GM03348 (cell line): ENCODE measurements at places on chromosomes 2 and 18.

GRCh38 chr18:79707239-79707638 lies 27.6 kb downstream of the CTDP1 start:
- DNase-seq, result no peak

DNA sequence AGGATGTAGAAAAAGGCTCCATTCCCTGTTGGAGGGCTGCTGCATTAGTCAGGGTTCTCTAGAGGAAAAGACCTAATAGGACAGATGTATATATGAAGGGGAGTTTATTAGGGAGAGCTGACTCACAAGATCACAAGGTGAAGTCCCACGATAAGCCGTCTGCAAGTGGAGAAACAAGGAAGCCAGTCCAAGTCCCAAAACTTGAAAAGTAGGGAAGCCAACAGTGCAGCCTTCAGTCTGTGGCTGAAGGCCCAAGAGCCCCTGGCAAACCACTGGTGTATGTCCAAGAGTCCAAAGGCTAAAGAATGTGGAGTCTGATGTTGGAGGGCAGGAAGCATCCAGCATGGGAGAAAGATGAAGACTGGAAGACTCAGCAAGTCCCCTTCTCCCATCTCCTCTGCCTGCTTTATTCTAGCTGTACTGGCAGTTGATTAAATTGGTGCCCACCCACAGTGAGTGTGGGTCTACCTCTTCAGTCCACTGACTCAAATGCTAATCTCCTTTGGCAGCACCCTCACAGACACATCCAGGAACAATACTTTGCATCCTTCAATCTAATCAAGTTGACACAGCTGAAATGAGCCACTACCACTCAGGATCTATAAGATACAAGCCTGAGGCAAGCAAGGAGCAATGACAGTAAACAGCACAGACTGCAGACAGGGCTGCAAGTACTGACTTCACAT lies 30.0 kb upstream of the ATG16L1 start:
- DNase-seq, result no peak

- no peak for DNase-seq
These were observed 342.7 kb upstream of the REG3G start for GRCh38 chr2:78682781-78683180.

DNA sequence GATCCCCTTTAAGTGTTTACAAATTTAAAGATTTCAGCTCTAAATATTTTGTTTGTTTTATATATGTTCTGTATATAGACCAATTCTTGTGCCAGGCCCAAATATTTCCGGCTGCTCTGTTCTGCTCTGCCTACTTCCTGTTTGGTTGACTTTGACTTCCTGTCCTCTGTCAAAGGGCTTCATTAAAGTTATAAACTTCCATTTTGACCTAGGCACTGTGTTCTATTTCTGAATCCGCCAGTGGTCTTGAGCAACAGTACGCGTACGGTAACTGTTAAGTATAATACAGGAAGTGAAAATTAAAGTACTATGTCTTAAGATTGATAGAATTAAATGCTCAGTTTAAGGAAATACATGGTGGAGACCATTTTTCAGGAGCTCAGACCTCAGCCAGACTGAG lies 13.5 kb upstream of the REL start:
- DNase-seq, result no peak

- DNase-seq, result no peak
These were observed 370.8 kb downstream of the LNPK start for GRCh38 chr2:175631245-175631623.

DNA sequence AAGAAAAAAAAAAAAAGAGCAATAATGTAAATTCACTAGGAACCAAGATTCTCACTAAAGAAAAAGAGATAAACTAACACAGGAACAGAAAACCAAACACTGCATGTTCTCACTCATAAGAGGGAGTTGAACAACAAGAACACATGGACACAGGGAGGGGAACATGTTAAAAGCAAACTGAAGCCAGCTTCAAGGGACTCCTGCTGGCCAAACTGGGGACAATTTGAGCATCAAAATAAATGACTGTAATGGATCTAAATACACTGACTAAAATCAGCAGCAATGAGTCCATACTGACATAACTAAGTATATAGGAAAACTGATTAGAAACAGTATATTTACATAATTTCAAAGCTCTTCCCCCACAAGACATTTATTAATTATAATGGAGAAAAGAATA lies 73.0 kb downstream of the FARSB start:
- DNase-seq, result no peak

GRCh38 chr2:142010477-142011270 lies 120.1 kb downstream of the LRP1B start:
- no peak for DNase-seq

DNA sequence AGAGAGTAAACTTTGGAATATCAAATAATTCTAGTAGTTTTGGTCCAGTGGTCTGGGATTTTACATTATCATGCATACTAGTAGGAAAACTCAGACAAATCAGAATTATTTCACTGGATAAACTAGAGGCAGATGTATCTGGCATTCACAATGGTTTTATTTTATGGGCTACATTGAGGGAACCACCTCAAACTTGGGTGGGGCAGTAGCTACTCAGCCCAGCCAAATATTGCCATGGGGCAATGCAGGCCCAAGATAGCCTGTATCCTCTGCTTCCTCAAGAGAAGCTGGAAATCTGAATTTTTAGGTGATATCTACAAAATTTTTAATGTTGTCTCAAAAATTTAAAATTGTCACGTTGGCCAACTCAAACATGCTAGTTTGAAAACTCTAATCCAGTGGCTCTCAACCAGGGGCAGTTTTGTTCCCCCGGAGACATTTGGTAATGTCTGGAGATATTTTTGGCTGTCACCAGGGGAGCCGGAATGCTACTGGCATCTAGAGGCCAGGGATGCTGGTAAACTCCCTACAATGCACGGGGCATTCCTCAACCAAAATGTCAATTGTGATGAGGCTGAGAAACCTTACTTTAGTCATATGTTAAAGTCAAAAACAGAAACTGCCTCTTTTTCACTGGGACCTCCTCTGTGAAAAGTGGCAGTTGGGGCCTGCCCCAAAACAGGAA lies 172.8 kb upstream of the SPRED2 start:
- no peak for DNase-seq

GRCh38 chr2:166653185-166653813 lies 159.2 kb upstream of the SCN7A start:
- DNase-seq, result no peak

DNA sequence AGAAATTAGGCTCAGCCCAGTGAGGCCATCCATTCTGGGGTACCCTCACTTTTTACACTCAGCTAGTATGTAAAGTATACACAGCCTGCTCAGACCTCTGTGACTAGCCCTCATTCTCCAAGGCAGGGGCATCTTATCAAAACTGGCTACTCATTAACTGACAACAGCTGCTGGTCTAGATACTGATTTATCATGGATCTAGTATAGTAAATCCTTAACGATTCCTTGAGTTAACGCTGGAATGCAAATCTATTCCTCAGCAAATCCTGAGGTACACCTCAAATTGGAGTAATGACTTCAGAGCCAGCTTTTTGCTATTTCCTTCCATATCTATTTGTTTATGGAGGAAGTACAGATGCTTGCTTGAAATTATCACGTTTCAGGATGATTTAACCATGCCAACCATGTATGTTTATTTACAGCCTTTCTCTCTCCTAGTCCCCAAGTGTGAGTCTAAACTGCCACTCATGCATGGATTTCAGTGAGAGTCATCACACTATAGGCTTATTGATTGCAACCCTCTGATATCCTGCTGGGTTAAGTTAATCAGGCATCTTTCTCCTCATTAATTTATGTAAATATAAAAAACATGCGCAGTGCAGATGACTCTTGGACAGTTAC lies 70.2 kb upstream of the DOK6 start:
- no peak for DNase-seq

GRCh38 chr2:10876394-10876793 lies 35.3 kb upstream of the KCNF1 start:
- DNase-seq, result no peak

- DNase-seq, result no peak
These were observed 260.9 kb downstream of the LPIN1 start for GRCh38 chr2:12007282-12007681.

GRCh38 chr2:237159006-237159911 lies 73.6 kb downstream of the COPS8 start:
- DNase-seq, result no peak

DNA sequence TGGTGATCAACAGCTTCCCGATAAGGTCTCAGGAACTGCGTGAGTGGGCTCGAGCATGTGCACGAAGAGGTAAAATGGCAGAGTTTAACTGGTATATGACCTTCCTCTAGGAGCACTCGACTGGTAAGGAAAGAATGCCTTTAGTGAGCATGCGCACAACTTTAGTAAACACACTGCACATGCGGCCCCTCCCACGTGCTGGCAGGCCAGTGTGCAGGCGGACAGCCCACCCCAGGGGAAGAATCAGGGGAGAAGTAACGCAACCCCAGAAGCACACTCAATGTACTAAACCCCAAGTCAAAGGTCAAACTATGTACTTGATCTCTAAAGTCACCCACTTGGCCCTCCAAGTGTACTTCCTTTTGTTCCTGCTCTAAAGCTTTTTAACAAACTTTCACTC lies 28.7 kb upstream of the SLC25A52 start:
- DNase-seq, result no peak

DNA sequence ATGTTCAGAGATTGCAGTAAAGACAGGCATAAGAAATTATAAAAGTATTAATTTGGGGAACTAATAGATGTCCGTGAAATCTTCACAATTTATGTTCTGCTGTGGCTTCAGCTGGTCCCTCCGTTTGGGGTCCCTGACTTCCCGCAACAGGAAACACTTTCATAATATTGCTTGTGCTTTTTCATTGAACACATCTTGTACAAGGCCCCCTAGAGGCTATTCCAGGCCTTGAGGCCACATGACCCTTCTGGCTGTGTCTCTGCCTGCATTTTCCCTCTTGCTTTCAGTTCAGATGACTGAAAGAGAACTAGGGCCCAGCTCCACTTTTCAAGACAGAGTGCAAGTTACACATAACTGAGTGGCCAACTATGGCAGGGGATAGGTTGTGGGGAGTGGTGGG lies 164.1 kb downstream of the TMEM247 start:
- DNase-seq, result no peak

DNA sequence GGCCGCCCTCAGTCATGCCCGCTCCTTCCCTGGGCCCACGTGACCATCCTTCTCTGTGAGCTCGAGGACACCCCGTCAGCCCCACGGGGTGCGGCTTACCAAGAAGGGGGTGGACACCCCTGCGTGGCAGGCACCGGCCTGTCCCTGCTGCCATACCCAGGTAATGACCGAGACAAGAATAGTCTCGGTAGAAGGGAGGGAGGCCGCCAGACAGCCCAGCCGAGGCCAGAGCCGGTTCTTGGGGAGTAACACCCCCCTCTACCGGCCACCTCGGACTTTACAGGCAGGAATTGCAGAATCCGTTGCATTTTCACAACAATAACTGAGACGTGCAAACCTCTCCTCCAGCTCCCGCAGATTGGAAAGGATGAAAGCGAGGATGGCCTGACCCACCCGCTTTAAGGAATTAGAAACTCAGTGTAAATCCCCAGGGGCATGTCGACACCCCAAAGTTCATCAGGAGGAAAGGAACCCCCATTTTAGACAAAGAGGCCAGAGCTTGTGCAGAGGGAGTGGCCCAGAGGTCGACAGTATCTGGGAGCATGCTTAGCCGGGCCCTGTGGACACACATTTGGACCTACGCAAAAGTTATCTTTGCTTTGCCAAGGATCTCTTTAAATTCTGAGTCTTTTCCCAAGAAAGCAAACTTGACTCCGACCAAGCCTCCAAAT lies 60.1 kb upstream of the GLI2 start:
- DNase-seq, result peak; percentile 92

DNA sequence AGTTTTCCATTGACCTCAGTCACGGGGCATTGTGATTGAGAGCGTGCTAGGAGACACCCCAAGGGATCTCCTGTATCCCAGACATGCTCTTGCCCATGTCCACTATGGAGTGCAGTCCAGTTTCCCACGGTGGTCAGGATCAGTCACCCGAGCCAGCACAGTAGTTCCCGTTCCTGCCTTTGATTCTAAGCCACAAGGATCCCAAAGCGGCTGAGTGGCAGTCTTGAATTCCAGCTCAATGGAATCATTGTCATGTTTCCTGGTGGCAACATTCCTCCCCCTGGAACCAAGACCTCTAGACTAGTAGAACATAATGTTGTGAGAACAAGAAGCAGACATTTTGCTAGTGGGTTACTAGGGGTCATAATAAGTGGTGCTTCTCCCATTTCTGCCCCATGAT lies 154.3 kb downstream of the SEPTIN10 start:
- DNase-seq, result no peak

GRCh38 chr2:78077633-78078032 lies 555.5 kb upstream of the LRRTM4 start:
- DNase-seq, result no peak

GRCh38 chr2:73611193-73611592 lies 31.0 kb downstream of the NAT8 start:
- DNase-seq, result no peak

- DNase-seq, result peak; percentile 74
These were observed at the start of gene CYRIA for GRCh38 chr2:16665748-16666448. Gene CYRIA, minus strand, starts transcription at chr2:16665834. Its CDS starts 77,715 bp downstream, at chr2:16588119.

- DNase-seq, result peak; percentile 27
These were observed 144.2 kb upstream of the NABP1 start for GRCh38 chr2:191533693-191534180.

DNA sequence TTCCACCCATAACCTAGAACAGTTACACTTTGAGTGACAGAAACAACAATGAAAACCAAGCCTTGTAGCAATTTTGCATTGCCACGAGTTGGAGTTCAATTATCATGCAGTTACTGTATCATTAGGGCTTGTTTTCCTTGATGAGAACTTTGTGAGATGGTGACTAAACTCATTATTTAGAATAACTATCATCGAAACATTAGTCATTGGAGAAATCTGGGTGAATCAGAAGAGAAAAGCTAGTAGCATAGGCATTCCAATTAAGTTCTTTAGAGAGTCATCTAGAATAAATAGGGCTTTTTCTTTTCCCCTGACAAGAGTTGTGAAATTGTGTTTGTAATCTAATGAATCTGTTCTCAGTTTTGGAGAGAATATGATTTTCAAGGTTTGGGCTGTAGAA lies 122.8 kb upstream of the DOCK10 start:
- peak; percentile 44 for DNase-seq

- no peak for DNase-seq
These were observed 274.1 kb downstream of the AFF3 start for GRCh38 chr2:99868260-99868659.

GRCh38 chr2:154092571-154092970 lies 220.8 kb downstream of the GALNT13 start:
- DNase-seq, result no peak

GRCh38 chr2:183195998-183196409 lies 71.8 kb downstream of the NUP35 start:
- no peak for DNase-seq
